ENCODE measurements at places on chromosomes 7 and 10. TPM values are rescaled to one million over a fixed set of nuclear protein-coding genes. Genes with fewer than 3 reads are reported as not detected.
A peak's percentile ranks its signal among the peaks of the same experiment; 100 is the strongest.

RBM20 gene
- total RNA-seq: 0.40 TPM

DNA sequence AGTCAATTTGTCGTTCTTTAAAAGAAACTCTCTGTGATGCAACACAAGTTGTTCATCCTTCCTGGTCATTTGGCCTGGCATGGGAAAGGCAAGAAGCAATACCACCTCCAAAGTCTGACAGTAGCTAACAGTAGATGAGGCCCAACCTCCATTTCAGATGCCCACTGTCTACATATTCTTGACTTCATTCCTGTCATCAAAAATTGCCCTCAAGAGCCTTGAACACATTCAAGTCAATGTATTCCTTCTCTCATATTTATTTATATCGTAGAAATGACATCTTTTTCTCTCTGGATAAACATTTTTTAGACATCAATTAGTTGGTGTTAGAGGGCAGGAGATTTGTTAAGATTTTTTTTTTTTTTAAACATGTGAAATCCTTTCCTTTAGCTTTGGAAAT, 33.7 kb downstream of the ABLIM1 start:
- no peak for DNase-seq

GRCh38 chr7:108002726-108003598, at the start of gene LAMB1:
LAMB1 (minus strand) TSS chr7:108003161; CDS start chr7:108002885, 276 bp downstream.
- peak; percentile 65 for DNase-seq

- peak; percentile 100 for DNase-seq
Observed at GRCh38 chr10:24901686-24902399, 50.6 kb downstream of the PRTFDC1 start.

DNA sequence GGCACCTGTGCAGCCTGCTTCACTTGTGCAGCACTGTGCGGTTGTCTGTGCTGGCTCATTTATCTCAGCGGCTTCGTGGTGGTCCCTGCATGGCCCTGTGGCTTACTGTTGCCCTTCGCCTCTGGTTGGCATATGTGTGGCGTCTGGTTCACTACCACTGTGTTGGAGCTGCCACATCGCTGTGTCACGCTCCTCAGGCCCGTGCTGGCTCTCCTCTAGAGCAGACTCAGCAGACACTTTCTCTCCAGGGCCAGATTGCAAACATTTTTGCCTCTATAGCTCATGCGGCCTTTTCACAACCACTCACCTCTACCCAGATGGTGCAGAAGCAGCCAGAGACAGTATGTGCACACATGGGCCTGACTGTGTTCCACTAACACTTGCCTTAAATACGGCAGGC, 37.9 kb downstream of the PPP2R2D start:
- DNase-seq: no peak

DNA sequence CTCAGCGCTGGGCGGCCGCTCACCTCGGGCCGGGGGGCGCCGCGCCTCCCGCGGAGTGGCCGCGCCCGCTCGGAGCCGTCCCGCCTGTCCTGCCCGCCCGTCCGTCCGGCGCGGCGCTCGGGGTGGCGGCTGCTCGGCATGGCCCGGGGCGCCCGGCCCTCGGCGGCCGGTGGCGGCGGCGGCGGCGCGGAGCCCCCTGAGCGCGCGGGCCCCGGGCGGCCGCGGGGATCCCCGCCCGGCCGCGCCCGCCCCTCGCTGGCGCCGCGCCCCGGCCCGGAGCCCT, 338 bp downstream of the SDK1 start:
- DNase-seq: no peak

DNA sequence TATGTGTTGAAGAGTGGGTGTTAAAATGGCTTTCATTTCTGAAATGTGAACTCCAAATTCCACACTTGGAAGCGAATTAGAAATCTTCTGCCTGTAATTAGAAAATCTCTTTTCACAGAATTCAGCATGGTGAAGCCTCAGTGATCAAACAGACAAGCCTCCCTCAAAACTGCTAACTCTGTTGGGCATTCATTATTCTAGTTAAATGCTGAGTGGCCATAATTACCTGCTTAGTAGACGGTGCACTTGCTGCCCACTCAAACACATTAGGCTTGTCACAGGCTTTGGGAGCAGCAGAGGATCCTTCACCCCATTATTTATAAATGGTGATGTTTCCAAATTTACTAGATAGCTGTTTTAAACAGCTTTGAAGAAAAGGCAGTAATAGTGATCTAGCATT, 177.2 kb upstream of the PCLO start:
- DNase-seq: no peak

GRCh38 chr7:115004121-115004520, 82.2 kb downstream of the MDFIC start:
- peak; percentile 42 for DNase-seq

DNA sequence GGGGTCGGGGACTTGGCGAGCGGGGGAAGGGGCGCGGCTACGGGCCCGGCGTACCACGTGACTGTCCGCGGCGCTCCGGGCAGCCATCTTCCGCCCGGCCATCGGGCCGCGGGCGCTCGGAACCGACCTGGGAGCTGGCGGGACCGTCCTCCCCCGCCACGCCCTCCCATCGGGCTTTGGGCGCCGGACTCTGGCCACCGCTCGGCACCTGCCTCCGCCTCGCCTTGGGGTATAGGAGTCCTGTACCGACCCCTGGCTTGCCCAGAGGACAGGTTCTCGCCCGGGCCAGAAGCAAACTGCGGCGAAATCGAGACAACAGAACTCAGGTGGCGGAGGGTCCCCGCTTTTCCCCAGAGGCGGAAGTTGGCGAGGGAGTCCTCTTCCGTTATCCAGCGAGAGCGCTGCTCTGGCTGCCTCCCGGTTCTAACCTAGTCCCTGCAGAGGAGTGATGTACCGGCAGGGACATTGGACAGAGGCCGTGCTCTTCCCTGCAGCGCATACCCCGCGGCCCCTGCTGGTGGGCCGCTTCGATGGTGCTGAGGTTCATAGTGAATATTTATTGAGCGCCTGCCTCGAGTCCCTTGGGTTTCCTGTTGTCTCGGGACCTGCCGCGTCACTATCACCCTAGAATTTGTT, 1.2 kb upstream of the SGMS1 start:
- DNase-seq: peak; percentile 78
